ENCODE measurements at places on chromosomes 5 and 9.
A peak's percentile ranks its signal among the peaks of the same experiment; 100 is the strongest.

DNA sequence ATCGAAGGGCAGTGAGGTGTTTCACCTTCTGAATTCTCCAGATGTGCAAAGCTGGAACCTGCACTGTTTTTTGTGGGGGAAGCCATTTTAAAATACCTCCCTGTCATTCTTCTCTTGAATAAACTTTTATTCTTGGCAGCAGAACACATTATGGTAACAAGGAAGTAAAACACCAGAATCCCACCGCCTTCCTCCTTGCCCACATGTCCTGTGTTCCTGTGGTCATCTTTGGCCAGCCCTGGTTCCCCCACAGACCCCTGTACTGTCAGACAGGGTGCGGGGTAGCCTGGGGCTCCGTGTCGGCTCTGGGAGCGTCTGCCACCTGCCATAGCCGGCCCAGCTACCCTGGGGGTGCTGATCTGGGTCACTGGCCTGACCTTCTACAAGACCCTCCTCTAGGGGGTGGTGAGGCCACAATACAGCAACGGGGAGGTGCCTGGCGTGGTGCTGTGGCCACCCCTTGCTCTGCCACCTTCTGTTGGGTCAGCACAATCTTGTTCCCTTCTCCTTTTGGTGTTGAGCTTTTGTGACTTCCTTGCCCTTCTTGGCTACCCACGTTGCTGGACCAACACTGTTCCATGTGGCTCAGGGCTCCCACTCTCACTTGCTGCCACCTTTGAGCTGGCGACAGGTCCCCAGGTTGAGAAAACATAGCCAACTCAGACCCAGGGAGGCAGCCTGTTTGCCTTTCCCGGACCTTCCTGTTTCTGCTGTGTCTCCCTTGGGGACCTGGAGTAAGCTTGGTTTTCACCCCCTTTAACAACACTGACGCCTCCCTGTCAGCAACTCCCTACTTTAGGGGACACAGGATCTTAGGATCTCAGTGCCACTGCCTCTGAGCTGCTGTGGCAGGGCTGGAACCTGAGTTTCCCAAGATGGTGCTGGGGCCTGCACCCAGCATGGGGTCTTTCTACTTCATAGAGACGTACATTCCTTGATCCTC, 4.8 kb downstream of the WNK2 start:
- no peak for DNase-seq

- DNase-seq = no peak
These were observed 1.2 kb downstream of the SPATA24 start for GRCh38 chr5:139402561-139403158.

GRCh38 chr5:14191325-14191724, 48.2 kb downstream of the TRIO start:
- DNase-seq = no peak

DNA sequence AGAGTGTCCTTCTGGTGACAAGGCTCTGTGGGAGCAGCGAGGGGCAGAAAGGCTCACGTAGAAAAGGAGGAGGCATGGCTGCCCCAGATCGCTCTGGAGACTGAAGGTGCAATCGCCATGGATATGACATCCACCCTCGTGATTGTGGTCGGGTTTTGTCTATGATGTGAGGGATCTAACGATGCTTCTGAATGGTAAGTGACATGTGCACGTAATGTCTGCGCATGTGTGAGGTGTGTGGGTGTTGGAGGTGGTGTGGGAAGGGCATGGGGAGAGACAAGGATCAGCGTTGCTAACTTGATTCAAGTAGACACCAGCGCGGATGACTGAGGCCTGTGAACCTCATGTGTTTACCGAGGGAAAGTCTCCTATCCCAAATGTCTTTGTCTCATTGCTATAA, 20.2 kb downstream of the IRX1 start:
- DNase-seq = no peak

DNA sequence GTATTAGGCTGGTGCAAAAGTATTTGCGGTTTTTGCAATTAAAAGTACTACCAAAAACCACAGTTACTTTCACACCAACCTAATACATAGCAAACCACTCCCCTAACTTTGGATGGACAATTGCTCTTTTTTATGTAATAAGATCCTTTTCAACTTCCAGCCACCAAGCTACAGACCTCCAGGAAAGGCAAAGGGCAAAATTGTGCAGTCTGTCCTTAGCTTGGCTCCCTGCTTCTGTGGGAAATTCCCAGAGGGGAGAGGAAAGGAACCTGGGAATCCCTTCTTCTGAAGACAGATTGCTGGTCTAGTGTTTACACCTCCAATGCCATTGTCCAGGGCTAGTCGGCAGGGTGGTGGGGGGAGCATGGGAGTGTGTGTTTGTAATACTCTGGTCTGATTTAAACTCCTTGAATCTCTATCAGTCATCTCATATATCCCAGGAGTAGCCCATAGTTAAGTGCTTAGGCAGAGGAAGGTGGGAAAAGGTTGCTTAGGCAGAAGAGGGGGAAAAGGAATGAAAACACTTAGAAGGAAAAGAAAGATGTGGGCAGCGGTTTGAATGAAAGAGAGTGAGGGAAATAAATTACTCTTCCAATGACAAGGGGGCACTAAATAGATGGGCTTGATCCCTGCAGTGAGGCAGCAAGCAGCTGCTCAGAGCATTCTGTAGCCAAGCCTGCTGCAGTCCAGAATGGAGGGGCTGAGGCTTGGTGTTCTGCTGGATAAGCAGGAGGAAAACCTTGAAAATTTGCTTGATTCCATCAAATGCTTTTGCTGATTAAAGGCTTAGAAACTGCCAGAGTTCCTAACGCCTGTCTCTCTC, 86.9 kb upstream of the MAP1B start:
- no peak for DNase-seq

GRCh38 chr9:129163753-129164152, 14.3 kb downstream of the IER5L start:
- no peak for DNase-seq

DNA sequence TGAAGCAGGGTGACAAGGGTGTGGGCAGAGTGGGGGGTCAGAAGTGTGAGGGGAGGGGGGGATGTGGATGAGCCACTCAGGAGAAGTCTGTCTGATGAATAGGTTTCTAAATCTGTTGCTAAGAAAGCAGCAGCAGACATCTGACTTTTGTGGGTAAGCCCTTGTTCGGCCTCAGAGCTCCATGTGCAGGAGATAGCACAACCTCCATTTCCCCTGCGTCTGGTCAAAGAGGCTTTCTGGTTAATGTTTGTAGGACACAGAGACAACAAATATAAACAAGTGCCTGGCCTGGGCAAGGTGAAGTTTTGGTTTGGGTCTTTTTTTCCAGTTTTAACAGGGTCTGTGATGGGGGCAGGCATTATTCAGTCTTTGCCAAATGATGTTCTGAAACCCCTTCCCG, 57.0 kb upstream of the GNE start:
- no peak for DNase-seq

- no peak for DNase-seq
These were observed 345.8 kb downstream of the PDE4D start for GRCh38 chr5:59547731-59548130.

DNA sequence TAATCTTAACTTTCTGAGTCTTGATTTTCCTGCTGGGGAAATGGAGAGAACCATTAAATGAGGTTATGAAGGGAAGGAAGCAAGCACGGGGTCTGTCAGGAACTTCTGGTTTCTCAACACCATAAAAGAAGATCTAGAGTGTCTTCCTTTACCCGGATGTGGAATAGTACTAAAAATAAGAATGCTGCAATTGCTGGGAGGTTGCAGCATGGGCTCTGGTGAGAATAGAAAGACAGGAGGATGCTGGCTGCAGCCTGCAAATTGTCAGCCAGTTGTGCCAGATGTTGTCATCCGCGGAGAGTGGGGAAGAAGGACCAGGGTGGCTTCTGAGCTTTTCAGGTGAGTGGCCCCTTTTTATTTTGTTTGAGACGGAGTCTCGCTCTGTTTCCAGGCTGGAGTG, 69.3 kb upstream of the STC2 start:
- no peak for DNase-seq

GRCh38 chr5:97049175-97049574, 93.2 kb downstream of the LIX1 start:
- no peak for DNase-seq

- no peak for DNase-seq
These were observed 6.3 kb upstream of the PHYKPL start for GRCh38 chr5:178238711-178239592.

GRCh38 chr5:401146-402034, 41.6 kb upstream of the EXOC3 start:
- no peak for DNase-seq

DNA sequence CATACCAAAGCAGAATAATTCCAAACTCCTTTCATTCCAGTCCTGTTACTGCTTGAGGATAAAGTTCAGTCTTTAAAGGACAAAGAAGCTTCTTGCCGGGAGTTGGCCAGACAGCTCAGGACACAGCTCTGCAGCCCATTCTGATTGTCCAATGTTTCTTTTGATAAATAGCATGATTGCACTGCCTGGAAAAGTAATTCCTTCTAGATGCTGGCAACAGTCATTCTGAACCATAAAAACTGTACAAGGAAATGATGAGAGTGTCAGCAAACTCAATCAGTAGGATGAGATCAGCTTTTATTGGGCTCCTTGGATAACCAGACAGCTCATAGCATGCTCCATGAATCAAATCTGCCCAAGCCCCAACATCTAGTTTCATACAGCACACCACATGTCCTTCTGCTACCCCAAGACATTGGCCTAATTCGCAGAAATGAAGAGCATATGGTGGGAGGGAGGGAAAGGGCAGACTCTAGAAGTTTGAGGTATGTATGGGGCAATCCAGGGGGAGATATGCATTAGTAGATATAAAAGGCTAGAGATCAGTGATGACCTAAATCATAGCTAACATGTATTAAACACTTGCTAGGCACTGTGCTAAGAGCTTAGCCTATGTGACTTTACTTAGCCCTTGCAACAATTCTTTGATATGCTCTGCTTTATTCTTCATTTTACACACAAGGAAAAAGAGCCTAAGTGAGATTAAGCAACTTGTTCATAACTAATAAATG, 219.9 kb upstream of the NREP start:
- DNase-seq = no peak

DNA sequence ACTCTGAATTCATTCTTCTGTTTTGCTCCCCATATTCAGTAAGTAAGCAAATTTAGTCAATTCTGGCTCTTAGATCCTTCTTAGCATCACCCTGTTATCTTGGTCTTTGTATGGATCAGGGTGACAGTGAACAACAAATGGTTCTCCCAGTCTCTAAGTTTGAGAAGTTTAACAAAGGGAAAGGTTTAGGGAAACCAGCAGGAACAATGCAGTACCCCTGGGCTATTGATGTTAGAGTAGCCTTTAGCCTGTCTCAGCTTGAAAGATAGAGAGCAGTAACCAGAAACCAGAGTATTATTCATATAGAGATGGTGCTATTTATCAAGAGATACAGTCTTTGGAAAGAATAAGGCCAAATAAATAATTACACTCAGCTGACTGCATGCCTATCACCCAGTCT, 241.8 kb downstream of the CDH12 start:
- no peak for DNase-seq

- no peak for DNase-seq
These were observed 38.3 kb downstream of the PIK3R1 start for GRCh38 chr5:68253624-68254585.

GRCh38 chr5:125065741-125066140, 319.3 kb upstream of the ZNF608 start:
- no peak for DNase-seq

- DNase-seq = no peak
These were observed 64.1 kb upstream of the SPOCK1 start for GRCh38 chr5:137563301-137563645.

DNA sequence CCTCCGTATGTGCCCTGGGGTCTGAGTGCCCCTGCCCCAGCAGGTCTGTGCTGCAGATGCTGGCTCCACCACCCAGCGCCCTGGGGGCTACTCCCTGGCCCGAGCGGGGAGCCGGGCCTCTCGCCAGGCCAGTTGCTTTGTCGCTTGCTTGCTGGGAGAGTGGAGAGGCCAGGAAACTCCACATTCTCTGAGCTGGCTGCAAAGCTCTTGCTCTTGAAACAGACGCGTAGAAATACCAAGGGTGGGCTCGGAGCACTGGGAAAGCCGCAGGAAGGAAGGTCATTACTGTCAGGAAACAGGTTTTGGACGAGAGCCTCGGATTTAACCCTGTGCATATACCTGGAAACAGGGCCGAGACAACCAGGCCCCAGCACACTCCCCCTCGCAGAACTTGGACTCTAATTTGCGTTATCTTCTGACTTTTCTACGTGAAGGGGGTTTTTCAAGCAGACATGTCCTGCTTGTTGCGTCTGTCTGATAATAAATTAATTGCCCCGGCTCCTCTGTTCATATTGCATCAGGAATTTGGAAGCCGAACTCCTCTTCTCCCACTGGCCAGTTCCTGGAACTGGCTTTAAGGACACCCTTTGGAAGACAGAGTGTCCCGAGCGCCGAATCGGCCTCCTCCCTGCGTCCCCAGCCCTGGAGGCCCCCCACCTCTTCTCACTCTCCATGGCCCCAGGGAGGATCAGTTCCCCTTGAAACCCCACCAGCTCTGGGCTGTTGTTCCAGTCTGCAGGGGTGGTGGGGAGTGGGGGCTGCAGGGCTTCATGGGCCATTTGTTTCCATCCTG, 11.2 kb downstream of the ADAMTSL2 start:
- DNase-seq = no peak

DNA sequence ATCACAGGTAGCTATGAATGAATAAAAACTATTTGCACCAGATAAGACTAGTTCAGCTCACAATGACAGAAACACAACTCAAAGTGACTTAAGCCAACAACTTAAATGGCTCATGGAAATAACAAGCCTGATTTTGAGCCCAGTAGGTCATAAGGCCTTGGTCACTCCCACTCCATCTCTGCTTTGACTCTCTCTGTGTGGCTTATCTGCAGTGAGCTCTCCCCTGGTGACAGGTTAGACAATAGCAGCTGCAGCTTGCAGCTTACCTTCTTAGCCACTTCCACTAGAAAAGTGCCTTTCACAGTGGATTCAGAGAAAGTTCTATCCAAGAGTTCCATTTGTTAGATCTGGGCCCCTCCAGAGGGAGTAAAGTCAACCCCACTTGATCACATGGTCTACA, 315.7 kb downstream of the RAB3C start:
- DNase-seq = no peak

DNA sequence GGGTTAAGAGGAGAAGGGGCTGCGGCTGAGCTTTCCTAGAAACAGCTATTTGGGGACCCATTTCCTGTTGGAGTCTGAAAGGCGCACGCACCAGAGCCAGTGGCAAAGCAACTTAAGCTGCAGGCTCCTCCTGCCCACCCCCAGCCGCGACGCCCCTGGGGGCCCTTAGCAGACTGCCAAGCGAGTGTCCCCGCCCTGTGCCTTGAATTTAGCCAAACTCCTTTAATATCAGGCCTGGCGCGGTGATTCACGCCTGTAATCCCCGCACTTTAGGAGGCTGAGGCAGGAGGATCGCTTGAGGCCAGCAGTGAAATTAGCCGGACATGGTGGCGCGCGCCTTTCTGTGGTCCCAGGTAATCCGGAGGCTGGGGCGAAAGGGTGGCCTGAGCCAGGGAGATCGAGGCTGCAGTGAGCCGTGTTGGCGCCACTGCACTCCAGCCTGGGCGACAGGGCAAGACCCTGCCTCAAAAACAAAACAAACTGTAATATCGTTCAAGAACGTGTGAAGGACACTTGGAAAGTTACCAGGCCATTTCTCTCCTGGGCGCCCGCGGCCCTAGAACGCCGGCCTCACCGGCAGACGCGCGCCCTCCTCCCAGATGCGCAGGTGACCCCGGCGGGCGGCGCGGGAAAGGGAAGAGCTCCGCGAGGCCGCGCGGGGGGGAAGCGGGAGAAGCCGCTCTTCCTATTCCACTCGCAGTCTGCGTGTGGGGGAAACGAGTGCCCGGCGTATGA, 1.0 kb upstream of the F2R start:
- no peak for DNase-seq

- peak; percentile 6 for DNase-seq
These were observed 78.8 kb downstream of the GNAQ start for GRCh38 chr9:77952635-77953328.

- no peak for DNase-seq
These were observed 1061.3 kb upstream of the DMAC1 start for GRCh38 chr9:8860925-8861324.

Data from NCI-H187 treated with DMSO at 0.1 percent for 48 hours (cell line).